ENCODE measurements at places on chromosomes 3 and 15. TPM values are rescaled to one million over a fixed set of nuclear protein-coding genes. Genes with fewer than 3 reads are reported as not detected.

The HDC gene
- not detected for polyA plus RNA-seq

- H3K27ac ChIP-seq, result no peak overlapping the region
- no peaks in the 10 kb centered on the region for H3K4me1 ChIP-seq
- H3K4me3 ChIP-seq, result no peak overlapping the region
- H3K27me3 ChIP-seq, result no peaks in the 10 kb centered on the region
- no peak for DNase-seq
Measured at GRCh38 chr15:73985101-73985873, 6.8 kb downstream of the STOML1 start.

The ALDH1L1 gene
- polyA plus RNA-seq, result 0.89 TPM

DNA sequence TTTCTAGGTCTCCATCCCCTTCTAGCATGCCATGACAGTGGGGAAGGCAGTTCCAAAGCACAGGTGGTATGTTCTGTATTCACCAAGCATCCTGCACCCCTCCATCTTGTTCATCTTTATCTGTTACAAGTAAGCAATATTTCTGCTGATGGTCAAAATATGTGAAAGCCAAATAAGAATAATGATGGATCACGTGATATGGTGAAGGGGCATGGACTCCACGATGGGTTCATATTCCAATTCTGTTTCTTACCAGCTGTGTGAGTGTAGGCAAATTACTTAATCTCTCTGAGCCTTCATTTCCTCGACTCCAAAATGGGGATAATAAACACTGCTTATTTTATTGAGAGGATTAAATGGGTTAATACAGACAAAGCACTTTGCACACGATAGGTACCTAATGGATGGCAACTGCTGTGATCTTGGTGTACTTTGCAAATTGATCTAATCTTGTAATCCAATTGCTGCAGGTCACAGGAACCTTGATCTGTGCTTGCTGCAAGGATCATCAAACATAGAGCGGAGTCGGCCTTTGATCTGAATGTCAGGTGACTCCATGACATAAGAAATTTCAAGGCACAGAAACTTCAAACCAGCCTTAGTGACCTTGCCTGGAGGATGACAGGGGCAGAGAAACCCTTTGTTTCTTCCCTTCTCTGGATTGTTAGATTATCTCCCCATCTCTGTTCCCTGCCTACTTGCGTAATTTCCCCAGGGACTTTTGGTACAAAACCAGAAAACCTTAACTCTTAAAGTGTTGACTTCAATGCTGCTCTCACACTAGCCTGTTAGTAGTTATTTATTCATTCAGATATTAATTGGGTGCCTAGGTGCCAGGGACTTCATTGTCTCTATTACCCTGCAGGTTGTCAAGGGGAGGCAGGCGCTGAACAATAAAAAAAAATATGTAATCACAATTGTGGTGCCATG lies 25.8 kb downstream of the SIAH2 start:
- no peaks in the 10 kb centered on the region for H3K27me3 ChIP-seq
- peaks cover 19% of the 10 kb centered on the region for H3K4me1 ChIP-seq
- DNase-seq, result no peak
- H3K27ac ChIP-seq, result no peak overlapping the region
- H3K36me3 ChIP-seq, result no peaks in the 10 kb centered on the region

DNA sequence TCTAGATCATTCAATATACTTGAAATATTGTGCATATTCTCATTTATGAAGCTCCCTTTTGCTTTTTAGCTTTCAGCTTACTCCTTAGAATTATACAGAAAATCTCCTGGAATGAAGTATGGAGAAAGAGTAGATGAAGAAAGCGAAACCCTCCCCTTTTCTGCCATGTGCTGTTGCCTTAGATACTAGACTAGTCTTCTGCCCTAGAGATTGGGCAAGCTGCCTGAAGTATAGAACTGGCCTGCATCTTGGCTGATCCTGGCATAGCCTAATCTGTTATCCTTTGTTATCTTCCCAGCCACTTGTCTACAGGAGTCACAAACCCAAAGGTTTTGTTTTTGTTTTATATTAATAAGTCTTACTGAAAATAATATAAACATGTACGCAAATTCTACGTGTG lies 138.8 kb downstream of the RBPMS2 start:
- no peaks in the 10 kb centered on the region for H3K36me3 ChIP-seq
- no peaks in the 10 kb centered on the region for H3K27me3 ChIP-seq
- H3K27ac ChIP-seq, result peak overlapping the region; percentile 87
- no peak for DNase-seq

The TMCO5A gene
- not detected for polyA plus RNA-seq

DNA sequence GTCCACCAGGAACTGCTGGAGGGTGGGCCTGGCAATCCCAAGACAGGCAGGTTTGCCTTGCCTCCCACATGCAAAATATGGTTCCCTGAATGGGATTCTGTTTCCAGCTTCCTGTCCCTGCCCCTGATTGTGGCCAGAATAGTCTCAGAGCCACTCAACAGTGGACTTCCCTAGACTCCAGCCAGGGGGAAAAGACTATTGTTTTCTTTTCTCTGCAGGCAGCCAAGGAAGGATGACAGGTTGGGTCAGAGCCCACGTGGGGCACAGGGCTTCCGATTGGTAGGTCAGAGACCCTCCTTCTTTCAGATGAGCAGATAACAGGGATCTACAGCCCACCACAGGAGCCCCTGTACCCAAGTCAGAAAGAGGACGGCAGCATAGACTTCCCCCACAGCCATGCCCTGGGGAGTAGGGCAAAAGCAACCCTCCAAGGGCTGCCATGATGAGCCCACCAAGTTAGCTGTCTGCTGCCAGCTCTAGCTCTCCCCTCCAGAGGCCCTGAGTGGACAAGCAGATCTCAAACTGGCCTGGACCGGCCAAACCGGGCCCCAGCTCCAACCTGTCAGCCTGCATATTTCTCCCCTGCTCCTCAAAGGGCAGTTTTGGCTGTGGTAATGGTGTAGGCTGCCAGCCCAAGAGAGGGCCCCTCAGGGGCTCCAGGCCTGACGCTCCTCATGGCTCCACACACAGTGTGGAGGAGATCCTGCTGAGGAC lies 6.4 kb downstream of the TLR9 start:
- no peaks in the 10 kb centered on the region for H3K27me3 ChIP-seq
- H3K4me1 ChIP-seq, result peaks cover 3% of the 10 kb centered on the region
- H3K4me3 ChIP-seq, result no peak overlapping the region
- H3K36me3 ChIP-seq, result peaks cover 6% of the 10 kb centered on the region

DNA sequence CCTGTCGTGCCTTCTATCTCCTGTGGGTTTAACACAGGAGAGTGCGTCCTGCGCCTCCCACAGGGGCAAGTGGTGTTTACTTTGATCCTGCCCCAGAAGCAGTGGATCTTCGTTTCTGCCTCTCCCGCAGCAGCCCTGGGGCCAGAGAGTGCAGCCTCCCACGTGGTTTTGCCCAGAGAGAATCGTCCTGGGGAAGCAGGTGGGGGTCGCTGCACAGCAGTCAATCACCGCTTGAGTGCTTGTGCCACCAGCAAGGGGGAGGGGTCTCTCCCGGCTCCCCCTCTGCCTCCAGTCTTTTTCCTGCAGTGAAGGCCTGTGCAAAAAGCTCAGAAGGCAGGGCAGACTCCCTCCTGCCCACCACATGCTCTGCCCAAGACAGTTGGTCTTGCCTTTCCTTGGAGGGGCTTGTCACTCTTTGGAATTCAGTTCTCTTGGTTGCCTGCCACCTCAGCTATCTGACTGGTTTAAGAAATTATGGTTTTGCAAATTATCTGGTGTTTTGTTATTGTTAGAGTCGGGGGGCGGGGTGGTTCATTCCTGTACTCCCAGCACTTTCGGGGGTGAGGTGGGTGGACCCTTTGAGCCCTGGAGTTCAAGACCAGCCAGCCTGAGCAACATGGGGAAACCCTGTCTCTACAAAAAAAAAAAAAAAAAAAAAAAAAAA lies 26.9 kb downstream of the STOML1 start:
- H3K4me1 ChIP-seq, result peaks cover 30% of the 10 kb centered on the region
- DNase-seq, result peak; percentile 44
- H3K27ac ChIP-seq, result no peak overlapping the region
- H3K36me3 ChIP-seq, result no peaks in the 10 kb centered on the region

DNA sequence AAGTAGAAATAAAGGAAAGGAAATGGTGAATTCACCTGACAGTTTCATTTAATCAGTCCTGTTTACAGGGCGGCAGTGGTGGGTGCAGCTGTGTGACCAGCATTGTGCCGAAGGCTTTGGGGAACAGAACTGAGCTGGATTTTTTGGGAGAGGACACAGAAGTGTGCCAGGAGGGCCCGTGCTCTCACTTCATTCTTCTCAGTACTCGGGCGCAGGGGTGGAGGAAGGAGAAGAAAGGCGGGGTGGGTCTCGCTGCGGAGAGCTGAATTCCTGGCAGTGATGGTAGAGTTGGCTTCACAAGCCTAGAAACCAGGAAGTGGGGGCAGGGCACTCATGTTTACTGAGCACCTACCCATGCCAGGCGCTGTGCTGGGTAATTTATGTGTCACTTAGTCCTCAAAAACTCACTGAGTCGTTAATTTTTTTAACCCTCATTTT lies 64.6 kb downstream of the CRTC3 start:
- no peaks in the 10 kb centered on the region for H3K36me3 ChIP-seq
- no peak overlapping the region for H3K27ac ChIP-seq
- peaks cover 16% of the 10 kb centered on the region for H3K4me1 ChIP-seq
- peak; percentile 45 for DNase-seq
- no peak overlapping the region for H3K4me3 ChIP-seq

GRCh38 chr3:42984701-42985100 lies 5.6 kb downstream of the GASK1A start:
- H3K27me3 ChIP-seq, result peaks cover 16% of the 10 kb centered on the region
- H3K4me3 ChIP-seq, result 0 out of 2 replicates have a peak overlapping the region, but pooled peaks have one; percentile 13
- H3K4me1 ChIP-seq, result peaks cover 51% of the 10 kb centered on the region
- H3K36me3 ChIP-seq, result no peaks in the 10 kb centered on the region
- no peak for DNase-seq
- H3K27ac ChIP-seq, result no peak overlapping the region

GRCh38 chr3:133361435-133361834 lies 38.4 kb upstream of the BFSP2 start:
- H3K4me1 ChIP-seq, result no peaks in the 10 kb centered on the region
- no peak overlapping the region for H3K4me3 ChIP-seq
- H3K36me3 ChIP-seq, result no peaks in the 10 kb centered on the region
- DNase-seq, result no peak
- H3K27ac ChIP-seq, result no peak overlapping the region

DNA sequence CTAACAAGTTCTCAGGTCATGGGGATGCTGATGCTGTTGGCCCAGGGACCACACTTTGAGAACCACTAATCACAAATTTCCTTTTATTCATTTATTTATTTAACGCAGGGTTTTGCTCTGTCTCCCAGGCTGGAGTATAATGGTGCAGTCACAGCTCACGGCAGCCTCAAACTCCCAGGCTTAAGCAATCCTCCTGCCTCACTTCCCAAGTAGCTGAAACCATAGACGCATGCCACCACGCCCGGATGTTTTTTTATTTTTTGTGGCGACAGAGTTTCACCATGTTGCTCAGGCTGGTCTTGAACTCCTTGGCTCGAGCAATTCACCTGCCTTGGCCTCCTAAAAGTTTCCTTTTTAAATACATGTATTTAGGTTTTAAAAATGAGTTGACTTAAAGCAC lies 20.7 kb upstream of the ISLR2 start:
- H3K27me3 ChIP-seq, result no peaks in the 10 kb centered on the region
- DNase-seq, result no peak
- no peaks in the 10 kb centered on the region for H3K4me1 ChIP-seq
- H3K36me3 ChIP-seq, result no peaks in the 10 kb centered on the region
- H3K4me3 ChIP-seq, result no peak overlapping the region

GRCh38 chr3:165622356-165622755 lies 214.9 kb downstream of the BCHE start:
- no peaks in the 10 kb centered on the region for H3K4me1 ChIP-seq
- H3K27ac ChIP-seq, result no peak overlapping the region
- H3K36me3 ChIP-seq, result no peaks in the 10 kb centered on the region

GRCh38 chr3:52851348-52851747 lies 16.5 kb upstream of the MUSTN1 start:
- no peaks in the 10 kb centered on the region for H3K27me3 ChIP-seq
- H3K4me1 ChIP-seq, result 0 out of 2 replicates have a peak, but pooled peaks cover 4% of the 10 kb centered on the region
- peak; percentile 83 for DNase-seq
- H3K27ac ChIP-seq, result no peak overlapping the region
- no peak overlapping the region for H3K4me3 ChIP-seq

GRCh38 chr3:126305427-126305826 lies 51.8 kb downstream of the KLF15 start:
- no peaks in the 10 kb centered on the region for H3K4me1 ChIP-seq
- H3K27ac ChIP-seq, result no peak overlapping the region
- DNase-seq, result no peak
- H3K27me3 ChIP-seq, result no peaks in the 10 kb centered on the region
- H3K36me3 ChIP-seq, result 0 out of 2 replicates have a peak, but pooled peaks cover 7% of the 10 kb centered on the region
- H3K4me3 ChIP-seq, result no peak overlapping the region

DNA sequence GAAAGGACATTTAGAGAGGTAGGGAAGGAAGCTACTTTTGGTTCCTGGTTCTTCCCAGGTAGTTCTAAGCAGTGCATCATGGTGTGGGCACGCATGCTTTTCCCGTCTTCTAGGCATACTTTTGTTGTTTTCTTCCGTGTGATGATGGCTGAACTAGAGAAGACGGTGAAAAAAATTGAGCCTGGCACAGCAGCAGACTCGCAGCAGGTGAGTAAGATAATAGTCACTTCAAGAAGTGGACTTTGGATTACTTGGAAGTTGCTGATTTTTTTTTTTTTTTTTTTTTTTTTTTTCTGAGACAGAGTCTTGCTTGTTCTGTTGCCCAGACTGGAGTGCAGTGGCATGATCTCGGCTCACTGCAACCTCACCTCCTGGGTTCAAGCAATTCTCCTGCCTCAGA lies 17.9 kb downstream of the FANCD2OS start:
- no peaks in the 10 kb centered on the region for H3K4me1 ChIP-seq
- no peak overlapping the region for H3K27ac ChIP-seq
- H3K27me3 ChIP-seq, result no peaks in the 10 kb centered on the region
- H3K4me3 ChIP-seq, result no peak overlapping the region

DNA sequence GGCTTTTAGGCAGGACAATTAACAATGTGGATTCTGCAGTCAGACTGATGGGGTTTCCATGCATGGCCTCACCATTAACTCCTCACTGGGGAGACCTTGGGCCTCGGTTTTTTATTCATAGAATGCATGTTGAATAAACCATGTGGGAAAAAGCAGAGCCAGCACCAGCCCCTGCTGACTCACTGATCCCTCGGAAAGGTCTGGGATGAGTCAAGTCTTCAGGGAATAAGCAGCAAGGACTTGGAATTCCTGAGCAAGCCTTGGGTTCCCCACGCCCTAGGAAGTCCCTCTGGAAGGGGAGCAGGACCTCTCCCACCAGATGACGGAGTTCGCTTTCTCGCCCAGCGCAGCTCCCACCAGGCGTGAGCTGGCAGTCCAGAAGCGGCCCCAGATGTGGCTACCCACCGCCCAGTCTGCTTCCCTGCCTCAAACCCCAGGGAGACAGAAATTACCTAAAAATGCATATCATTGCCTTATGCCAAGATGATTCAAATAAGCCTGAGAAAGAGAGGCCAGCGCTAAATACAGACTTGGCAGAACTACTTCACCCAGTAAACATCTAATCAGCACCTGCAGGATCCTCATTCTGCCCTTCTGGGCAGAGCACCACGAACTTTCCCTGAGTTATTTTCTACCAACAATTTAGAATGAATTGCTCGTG lies 45.4 kb downstream of the BTD start:
- no peak for DNase-seq
- no peak overlapping the region for H3K27ac ChIP-seq
- no peak overlapping the region for H3K4me3 ChIP-seq
- H3K27me3 ChIP-seq, result no peaks in the 10 kb centered on the region

DNA sequence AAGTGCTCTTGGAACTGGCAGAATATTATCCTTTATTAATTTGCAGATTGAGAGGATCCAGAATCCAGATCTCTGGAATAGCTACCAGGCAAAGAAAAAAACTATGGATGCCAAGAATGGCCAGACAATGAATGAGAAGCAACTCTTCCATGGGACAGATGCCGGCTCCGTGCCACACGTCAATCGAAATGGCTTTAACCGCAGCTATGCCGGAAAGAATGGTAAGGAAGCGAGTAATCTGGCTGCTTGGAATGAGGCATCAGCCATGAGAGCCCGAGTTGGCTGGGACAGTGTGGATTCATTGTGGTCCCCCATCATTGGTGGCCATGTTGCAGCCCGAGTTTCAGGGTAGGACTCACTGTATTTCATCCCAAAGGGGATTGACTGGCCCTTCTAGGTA lies 47.1 kb downstream of the PARP14 start:
- no peak for DNase-seq
- H3K4me1 ChIP-seq, result no peaks in the 10 kb centered on the region
- no peak overlapping the region for H3K27ac ChIP-seq
